ENCODE measurements at places on chromosomes 6 and 20. TPM values are rescaled to one million over a fixed set of nuclear protein-coding genes. Genes with fewer than 3 reads are reported as not detected.

GRCh38 chr6:101232961-101233360, 160.5 kb upstream of the GRIK2 start:
- no peaks in the 10 kb centered on the region for H3K27me3 ChIP-seq
- no peaks in the 10 kb centered on the region for H3K36me3 ChIP-seq
- H3K27ac ChIP-seq = no peak overlapping the region
- no peaks in the 10 kb centered on the region for H3K4me1 ChIP-seq
- no peak for DNase-seq

GRCh38 chr6:71211799-71212198, 76.8 kb upstream of the OGFRL1 start:
- H3K4me1 ChIP-seq = no peaks in the 10 kb centered on the region
- no peak overlapping the region for H3K4me3 ChIP-seq

DNA sequence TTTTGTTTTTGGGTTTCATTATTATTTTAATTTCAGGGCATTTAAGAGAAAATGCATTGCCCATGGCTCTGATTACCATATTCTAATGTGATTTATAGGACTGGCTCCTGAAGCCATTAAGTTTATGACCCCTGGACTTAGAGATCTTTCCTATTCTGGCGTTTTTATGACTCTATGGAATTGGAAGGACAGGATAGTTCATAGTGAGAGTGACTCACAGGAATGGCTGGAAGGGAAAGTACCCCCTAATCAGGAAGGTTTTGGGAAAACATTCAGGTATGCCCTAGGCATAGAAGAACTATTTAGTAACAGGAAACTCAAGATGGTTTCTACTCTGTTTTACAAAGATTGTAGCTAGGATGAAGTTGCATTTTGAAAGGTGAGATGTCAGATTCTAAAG, 108.6 kb upstream of the SLC2A12 start:
- no peak overlapping the region for H3K4me3 ChIP-seq
- no peaks in the 10 kb centered on the region for H3K36me3 ChIP-seq
- H3K27me3 ChIP-seq = no peaks in the 10 kb centered on the region
- no peak overlapping the region for H3K27ac ChIP-seq
- H3K4me1 ChIP-seq = no peaks in the 10 kb centered on the region

- H3K4me1 ChIP-seq = no peaks in the 10 kb centered on the region
- no peak for DNase-seq
- H3K36me3 ChIP-seq = peaks cover 3% of the 10 kb centered on the region
- no peak overlapping the region for H3K27ac ChIP-seq
- H3K27me3 ChIP-seq = no peaks in the 10 kb centered on the region
Observed at GRCh38 chr6:35309611-35310264, 12.1 kb downstream of the DEF6 start.

LGSN gene
- total RNA-seq = 0.40 TPM

HAO1 gene
- total RNA-seq = not detected

TMEM30A gene
- total RNA-seq = 83.5 TPM

DNA sequence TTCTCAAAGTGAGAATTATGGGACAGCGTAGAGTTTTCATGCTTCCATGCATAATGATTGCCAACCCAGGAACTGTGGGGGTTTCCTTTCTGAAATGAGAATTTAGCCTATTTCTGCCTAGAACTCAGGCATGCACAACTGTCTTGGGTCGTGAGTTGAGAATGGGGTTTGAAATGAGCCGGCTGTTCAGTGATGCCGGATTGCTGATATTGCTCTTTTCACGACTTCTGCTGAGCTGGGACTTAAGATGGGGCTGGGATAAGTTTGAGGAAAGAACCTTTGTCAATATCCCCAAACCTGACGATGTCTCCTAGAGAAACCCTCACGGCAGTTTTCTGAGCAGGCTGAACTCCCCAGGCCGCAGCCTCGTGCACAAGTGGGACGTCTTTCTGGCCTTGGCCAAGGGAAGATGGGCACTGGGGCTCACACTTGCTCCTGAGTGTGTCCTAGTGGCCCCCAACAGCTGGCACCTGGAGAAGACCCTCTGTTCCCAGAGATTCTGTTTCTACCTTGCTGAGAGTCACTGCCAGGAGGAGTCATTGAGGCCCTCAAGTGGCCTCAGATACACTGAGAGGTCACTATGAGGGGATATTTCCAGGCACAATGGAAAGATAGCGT, 34.1 kb upstream of the RIN2 start:
- H3K27me3 ChIP-seq = no peaks in the 10 kb centered on the region
- peak; percentile 21 for DNase-seq
- H3K36me3 ChIP-seq = peaks cover 14% of the 10 kb centered on the region
- no peak overlapping the region for H3K4me3 ChIP-seq
- no peak overlapping the region for H3K27ac ChIP-seq

- H3K27me3 ChIP-seq = no peaks in the 10 kb centered on the region
- no peaks in the 10 kb centered on the region for H3K36me3 ChIP-seq
- no peaks in the 10 kb centered on the region for H3K4me1 ChIP-seq
- no peak overlapping the region for H3K4me3 ChIP-seq
- no peak for DNase-seq
Observed at GRCh38 chr20:17762873-17763557, 63.2 kb downstream of the BANF2 start.

DNA sequence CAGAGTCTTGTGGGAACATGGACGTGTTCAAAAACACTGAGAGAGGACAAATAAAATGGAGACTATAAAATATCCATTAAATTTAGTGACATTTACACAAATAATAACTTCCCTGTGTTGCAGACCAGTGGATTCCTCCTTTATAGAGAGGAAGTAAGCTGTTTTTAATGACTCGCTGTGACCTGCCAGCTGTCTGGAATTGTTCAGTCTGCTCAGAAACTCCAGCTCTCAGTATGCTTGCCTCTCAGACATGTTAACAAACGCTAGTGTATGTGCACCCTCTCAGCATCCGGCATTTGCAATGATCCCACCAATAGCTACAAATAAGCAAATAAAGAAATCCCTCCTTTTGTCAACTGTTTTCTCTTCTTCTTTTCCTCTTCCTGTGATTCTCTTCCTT, 158.0 kb upstream of the TCF21 start:
- H3K27me3 ChIP-seq = no peaks in the 10 kb centered on the region
- no peak overlapping the region for H3K27ac ChIP-seq
- H3K4me1 ChIP-seq = no peaks in the 10 kb centered on the region
- no peak for DNase-seq

GRCh38 chr20:39941245-39941644, 747.8 kb downstream of the MAFB start:
- no peaks in the 10 kb centered on the region for H3K36me3 ChIP-seq
- DNase-seq = no peak
- no peaks in the 10 kb centered on the region for H3K4me1 ChIP-seq

- no peaks in the 10 kb centered on the region for H3K4me1 ChIP-seq
- no peak overlapping the region for H3K4me3 ChIP-seq
- H3K27ac ChIP-seq = no peak overlapping the region
- DNase-seq = no peak
- no peaks in the 10 kb centered on the region for H3K27me3 ChIP-seq
Observed at GRCh38 chr6:88985901-88986300, 22.5 kb upstream of the RNGTT start.

GRCh38 chr6:28134015-28134414, 7.7 kb upstream of the ZKSCAN8 start:
- no peak overlapping the region for H3K4me3 ChIP-seq
- peaks cover 4% of the 10 kb centered on the region for H3K4me1 ChIP-seq
- DNase-seq = peak; percentile 54
- H3K27ac ChIP-seq = no peak overlapping the region

MCCD1 gene
- not detected for total RNA-seq

RSPH9 gene
- total RNA-seq = 1.6 TPM

DNA sequence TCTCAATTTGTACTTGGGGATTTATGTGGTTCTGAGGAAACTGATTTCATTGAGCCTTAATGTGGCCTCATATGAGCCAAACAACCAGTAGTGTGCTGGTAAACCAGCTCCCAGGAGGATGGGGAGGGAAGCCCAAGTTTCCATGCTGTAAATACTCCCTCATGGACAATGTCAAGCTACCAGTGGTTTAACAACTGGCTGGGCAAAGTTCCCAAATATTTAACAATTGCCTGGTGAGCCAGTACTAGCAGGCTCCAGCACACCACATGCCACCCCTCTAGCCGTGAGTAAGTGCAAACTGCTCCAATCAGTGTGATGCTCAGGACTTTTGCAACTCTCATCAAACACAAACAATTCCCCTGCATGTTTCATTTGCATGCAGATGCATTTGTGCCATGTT, 19.2 kb upstream of the CDKN1A start:
- H3K27me3 ChIP-seq = peaks cover 8% of the 10 kb centered on the region
- H3K27ac ChIP-seq = no peak overlapping the region
- H3K4me1 ChIP-seq = peaks cover 11% of the 10 kb centered on the region
- no peak overlapping the region for H3K4me3 ChIP-seq

Measured in spinal cord (tissue), 10 donors.